Left lung (tissue), 14 donors: ENCODE measurements at places on chromosomes 2 and 18. TPM values are rescaled to one million over a fixed set of nuclear protein-coding genes. Genes with fewer than 3 reads are reported as not detected.

- no peak for DNase-seq
These were observed 503.0 kb upstream of the MYT1L start for GRCh38 chr2:2834105-2834504.

DNA sequence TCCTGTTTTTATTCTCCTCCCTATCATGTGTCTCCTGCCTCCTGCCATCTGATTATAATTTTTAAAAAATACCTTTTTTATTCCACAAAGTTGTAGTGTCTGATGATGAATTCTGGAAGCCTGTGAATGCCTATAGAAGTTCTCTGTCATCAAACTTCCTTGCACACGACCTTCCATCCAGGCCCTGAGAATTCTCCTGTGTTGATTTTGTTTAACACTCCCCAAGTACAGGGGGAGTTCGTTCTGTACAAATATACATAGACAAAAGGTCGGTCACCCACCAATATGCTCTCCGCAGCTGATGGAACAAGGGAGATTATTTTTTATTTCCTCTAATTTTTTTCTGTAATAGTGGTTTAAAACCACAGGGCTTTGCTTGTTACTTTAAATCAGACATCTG, 232.5 kb downstream of the PIEZO2 start:
- DNase-seq = no peak

DNA sequence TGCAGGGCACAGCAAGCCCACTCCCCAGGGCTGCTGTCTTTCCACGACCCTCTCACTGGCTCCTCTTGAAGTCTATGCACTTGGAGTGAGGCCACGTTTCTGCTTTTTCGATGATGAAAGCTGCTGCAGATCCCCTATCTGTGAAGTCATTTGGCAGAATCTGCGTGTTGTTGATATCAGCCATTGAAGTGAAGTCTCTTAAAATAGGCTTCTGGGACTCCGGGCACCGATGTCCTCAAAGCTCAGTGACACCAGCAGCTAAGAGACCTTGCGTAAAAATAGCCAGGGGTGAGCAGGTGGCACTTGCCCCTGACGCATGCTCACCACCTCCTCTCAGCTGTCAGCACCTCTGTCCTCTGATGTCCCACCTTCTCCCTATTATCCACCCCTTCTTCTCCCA, 89.4 kb upstream of the FHL2 start:
- DNase-seq = no peak

DNA sequence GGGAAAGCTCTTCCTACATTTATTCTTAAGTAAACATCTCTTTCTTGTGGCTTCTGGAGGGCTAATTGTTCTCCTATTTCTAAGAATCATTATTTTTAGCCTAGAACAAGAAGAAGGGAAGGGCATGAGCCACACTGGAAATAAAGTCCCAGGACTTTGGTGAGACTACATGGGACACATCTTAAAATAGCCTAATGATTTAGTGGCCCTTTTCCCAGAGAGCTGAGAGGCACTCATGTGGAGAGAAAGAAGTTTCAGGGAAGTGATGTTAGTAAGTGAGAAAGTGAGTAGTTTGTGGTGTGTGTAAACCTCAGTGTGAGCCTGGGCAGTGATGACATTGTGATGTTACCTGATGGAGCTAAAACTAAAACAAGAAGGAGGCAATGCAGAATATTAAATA, 14.6 kb downstream of the ITGA4 start:
- DNase-seq = no peak

DNA sequence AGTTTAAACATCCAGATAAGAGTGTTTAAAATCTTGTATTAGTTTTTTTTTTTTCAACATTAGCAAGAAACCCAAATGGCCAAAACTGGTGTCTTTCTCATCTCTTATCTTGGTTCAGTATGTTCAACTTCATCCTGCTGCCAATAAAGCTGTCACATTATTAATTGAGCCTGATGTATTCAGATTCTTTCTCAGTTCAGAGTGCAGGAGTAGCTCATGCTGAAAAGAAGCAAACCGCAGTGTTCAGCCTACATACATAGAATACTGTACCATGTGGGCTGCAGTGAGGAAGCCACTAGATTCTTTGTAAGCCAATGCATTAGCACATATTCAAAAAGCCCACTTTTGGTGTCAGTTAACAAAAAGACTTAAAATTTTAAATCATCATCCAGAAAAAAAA, 76.2 kb downstream of the C18orf54 start:
- DNase-seq = no peak

GRCh38 chr2:222290736-222291484, 7.9 kb downstream of the PAX3 start:
- no peak for DNase-seq

SLC16A14 gene
- total RNA-seq = 3.1 TPM

ZNF892 gene
- 4.3 TPM for total RNA-seq

NEURL3 gene
- total RNA-seq = 0.18 TPM

WDR12 gene
- total RNA-seq = 48.5 TPM

CREG2 gene
- not detected for total RNA-seq
